ENCODE measurements at places on chromosomes 7 and 10.

GRCh38 chr10:80015911-80016830, 62.3 kb upstream of the TMEM254 start:
- DNase-seq: no peak

DNA sequence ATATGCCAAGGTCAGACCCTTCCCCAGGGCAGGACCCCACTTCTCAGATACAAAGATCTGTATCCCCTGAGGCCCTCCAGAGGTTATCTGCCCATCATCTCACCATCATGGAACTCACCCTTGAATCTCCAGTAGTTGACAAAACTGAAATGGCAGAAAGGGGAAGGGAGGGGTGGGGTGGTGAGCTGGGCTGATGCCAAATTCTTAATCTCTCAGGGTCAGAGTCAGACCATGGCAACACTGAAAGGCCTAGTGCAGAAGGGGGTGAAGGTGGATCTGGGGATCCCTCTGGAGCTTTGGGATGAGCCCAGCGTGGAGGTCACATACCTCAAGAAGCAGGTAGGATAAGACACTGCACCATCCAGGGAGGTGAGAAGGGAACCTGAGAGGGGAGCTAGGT, 3.1 kb downstream of the CNPY4 start:
- no peak for DNase-seq

GRCh38 chr7:36232971-36233550, 80.0 kb downstream of the EEPD1 start:
- no peak for DNase-seq

DNA sequence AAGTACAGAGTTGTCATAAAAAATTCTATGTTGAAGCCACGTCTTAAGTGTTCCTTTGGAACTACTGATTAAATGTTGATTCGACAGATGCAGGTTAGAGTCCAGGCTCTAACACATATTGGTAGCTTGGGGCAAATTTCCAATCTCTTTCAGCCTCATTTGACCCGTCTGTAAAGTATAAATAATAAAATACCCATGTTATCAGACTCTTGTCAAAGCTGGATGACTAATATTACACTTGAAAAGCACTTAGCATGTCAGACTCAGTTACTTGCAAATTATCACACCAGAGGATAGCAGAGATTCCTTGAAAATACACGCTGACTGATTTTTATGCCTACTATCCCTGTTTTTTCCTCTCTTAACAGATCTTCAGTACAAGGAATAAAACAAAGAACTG, 18.1 kb upstream of the MACC1 start:
- no peak for DNase-seq

DNA sequence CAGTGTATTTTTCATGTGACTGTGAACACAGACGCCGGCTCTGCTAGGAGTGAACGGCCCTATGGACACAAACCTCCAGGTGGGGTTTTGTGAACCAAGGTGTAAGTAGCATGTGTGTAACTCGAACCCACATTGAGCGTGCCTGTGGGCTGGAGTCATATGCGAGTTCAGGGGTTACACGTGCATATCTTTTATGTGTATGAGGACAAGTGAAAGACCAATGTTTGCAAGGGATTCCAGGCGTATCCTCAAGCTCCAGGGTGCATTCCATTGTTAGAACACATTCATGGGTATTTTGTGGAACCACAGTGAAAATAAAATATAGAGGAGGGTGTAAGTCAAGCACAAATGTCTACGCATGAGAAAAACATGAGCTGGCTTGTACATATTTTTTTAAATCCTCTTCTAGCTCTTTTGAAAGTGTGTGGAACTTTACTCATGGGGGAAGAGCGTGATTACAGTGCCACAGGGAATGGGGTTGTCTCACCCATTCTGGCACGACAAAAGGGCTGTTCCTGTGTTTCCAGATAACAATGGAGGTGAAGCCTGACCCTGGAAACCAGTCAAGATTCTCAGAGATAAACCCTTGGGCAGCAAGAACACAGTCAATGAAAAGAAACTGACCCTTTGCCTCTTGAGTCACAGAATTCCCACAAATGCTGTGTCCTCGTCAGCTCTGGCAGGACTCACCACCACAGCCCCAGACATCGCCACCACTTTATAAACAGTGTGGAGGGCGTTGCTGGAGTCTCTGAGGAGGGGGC, 37.0 kb upstream of the GOT1 start:
- DNase-seq: no peak

- DNase-seq: no peak
These were observed 139.6 kb upstream of the LRGUK start for GRCh38 chr7:133987582-133987981.

DNA sequence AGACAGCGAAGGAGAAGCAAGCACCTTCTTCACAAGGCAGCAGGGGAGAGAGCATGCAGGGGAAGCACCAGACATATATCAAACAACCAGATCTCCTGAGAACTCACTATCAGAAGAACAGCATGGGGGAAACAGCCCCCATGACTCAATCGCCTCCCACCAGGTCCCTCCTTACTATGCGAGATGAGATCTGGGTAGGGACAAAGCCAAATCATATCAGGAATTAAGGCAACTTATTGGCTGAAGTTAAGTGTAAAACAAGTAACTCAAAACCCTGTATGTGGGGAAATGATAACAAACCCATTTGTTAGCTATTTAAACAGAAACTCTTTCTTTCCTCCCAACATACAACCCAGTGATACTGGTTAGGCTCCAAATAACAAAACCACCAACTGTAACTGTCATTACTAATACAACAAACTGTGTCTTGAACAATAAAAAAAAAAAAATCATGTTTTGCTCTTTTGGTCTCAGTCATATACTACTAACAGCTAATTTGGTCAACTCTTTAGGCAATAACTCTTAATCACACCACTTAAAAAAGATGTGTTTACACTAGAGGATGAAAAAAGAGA, 57.8 kb downstream of the MINDY3 start:
- DNase-seq: no peak

DNA sequence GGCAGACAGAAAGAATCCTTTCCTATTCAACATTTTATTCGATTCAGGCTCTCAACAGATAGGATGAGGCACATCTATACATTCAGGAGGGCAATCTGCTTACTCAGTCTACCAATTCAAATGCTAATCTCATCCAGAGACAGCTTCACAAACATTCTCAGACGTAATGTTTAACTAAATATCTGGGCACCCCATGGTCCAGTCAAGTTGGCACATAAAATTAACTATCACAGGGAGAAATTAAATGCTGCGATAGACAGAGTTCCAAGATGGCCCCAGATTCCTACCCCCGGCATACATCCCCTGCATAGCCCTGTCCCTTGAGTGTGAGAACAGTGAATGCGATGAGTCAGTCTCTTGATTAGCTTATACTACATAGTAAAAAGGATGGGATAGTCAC, 184.3 kb downstream of the FGFR2 start:
- no peak for DNase-seq

DNA sequence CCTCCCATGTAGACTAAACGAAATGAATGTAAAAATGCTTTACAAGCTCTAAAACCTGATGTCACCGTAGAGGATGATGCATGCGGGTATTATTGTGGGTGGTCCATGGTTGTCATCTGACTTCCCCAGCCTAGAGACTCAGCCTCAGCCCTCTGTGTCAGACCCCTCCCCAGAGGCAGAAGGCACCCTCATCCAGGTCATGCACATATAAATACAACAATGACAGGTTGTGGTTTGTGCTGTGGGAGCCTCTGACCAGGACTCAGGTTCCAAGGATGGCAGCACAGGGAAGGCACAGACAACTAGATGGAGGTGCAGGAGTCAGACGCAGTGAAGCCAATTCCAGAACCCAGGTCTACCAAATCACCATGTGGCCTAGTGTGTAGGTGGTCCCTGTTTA, 3.3 kb upstream of the NODAL start:
- no peak for DNase-seq

GRCh38 chr7:90412458-90413184, 9.4 kb downstream of the CLDN12 start:
- peak; percentile 5 for DNase-seq

DNA sequence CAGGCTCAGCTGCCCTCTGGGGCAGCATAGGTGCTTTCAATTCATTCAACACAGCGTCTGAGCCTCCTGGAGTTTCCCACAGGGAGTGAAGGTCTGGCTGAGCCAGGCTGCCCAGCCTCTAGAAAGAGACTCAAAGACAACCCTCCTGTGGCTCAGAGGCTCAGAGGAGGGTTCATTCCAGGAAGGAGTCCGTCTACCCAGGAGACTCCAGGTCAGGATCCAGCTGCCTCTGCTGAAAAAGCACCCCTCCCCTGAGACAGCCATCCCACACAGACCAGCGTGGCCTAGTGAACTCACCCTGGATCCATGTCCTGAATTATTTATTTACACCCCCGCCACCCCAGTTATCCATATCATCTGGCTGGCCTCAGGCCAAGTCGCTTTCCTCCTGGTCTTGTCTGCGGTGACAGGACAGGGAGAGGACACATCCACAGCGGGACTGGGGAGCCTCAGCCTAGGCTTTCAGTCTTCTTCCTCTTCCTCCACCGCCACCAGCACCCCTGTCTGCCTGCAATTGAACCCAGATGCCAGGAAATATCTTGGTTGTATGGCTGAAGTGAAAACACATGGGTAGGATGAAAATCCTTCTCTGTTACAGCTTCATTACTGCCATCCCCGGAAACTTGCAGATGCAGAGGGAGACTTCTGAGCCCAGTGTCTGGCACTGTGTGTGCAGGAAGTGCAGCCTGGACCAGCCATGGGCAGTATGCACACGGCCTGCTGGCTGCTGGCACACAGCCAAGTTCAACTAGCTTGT, 44.0 kb upstream of the COL13A1 start:
- no peak for DNase-seq

- no peak for DNase-seq
These were observed 757.1 kb downstream of the AUTS2 start for GRCh38 chr7:70355198-70356020.

DNA sequence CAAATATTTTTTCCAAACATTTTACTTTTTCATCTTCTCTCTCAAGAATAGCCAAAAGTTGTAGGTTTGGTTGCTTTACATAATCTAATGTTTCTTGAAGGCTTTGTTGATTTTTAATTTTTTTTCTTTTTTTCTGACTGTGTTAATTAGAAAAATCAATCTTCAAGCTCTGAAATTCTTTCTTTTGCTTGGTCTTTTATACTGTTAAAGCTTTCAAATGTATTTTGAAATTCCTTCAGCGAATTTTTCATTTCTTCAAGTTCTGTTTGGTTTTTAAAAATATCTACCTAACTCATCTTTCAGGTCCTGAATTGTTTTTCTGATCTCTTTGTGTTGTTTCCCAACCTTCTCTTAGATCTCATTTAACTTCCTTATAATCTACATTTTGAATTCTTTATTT, 109.3 kb downstream of the SLC25A40 start:
- no peak for DNase-seq

DNA sequence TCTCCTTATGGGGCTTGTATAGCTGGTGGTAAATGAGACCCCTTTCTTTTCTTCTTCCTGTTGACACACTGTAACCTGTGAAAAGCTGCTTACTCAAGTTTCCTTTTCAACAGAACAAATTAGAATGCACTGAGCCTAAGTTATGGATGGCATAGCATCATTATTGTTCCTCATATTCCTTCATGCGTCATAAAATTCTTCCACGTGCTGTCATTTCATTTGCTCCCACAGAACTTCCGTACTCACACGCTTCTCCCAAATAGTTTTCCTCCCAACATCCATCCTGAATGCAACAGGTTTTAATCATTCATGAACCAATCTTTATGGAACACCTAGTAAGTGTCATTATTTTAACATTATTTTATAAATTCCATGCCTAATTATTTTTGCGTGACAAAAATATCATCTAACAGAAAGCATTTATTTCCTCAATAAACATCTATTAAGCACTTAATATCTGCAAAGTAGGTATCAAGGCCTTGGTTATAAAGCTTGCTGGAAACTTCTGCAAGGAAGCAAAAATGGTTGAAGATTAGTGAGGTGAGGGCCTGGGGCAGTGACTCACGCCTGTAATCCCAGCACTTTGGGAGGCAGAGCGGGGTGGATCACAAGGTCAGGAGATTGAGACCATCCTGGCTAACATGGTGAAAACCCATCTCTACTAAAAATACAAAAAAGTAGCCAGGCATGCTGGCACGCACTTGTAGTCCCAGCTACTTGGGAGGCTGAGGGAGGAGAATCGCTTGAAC, 18.9 kb upstream of the SEPTIN7 start:
- no peak for DNase-seq

GRCh38 chr7:47266131-47266706, 315.7 kb downstream of the TNS3 start:
- peak; percentile 31 for DNase-seq

DNA sequence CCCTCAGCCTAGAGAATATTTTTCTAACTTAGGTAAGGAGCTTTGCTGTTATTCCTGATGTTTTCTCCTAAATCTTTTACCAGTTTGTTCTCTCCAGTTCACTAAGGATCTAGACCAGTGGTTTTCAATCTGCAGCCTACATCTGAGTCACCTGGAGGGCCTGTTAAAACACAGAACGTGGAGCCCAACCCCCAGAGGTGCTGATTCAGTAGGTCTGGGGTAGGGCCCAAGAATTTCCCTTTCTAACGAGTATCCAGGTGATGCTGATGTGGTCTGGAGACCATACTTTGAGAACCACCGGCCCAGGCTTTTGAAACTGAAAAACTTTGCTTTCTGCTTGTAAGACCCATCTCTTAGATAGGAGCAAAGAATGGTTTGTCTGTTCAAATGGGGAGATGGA, 51.2 kb upstream of the KMT2E start:
- DNase-seq: no peak

- no peak for DNase-seq
These were observed 12.6 kb downstream of the LYZL1 start for GRCh38 chr10:29301359-29301910.

DNA sequence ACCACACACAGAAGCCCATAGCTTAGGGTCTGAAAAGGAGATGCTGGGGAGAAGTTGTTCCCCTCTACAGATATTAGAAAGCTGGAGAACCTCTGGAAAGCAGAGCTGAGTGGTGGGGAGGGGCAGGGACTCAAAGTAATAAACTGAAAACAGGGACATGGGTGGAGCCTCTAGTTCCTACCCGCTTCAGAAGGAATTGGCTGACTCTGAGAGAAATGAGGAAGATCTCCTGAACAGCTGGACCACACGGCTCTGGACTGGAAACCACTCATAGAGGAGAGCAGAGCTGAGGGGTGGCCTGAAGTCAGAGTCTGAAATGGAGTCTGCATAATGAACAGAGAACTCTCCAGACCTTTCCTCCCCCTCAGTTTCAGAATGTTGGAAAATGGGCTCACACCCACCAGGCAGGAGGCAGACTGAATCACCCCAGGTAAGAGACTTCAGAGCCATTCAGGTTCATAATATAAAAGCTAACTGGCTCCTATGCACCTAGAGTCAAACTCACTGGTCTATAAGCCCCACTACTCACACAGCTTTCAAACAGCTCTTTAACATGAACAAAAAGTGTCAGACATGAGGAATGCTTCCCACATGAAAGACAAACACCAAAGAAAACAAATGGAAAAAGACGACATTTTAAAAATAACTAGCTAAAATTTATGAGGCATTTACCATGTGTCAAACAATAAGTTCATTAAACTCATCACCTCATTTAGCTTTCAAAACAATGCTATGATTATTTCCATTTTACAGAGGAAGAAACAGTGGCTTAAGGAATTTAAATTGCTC, 68.1 kb downstream of the RNF216 start:
- DNase-seq: no peak

DNA sequence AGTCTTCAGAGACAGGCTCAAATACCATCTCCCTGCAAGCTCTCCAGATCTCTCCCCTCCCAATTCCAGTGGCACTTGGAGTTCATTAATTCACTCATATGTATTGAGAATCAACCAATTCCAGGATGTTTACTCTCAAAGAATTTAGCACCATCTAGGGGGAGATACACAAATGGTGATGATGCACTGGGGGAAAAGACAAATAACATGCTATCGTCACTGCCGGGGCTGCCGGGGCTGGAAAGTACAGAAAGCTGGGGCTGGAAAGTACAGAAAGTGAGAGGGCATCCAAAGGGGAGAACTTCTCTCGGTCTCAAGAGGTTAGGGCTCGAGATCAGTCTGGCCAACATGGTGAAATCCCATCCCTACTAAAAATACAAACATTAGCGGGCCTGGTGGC, 118.7 kb downstream of the MKX start:
- DNase-seq: no peak
